ENCODE measurements at places on chromosomes 13 and 19. TPM values are rescaled to one million over a fixed set of nuclear protein-coding genes. Genes with fewer than 3 reads are reported as not detected.

The ZNF414 gene
- total RNA-seq, result 25.4 TPM

The TMPRSS9 gene
- 0.41 TPM for total RNA-seq

The ITGBL1 gene
- total RNA-seq, result 0.14 TPM

The ZNF763 gene
- total RNA-seq, result 4.8 TPM

The TRPM4 gene
- total RNA-seq, result 41.5 TPM

- no peak overlapping the region for H3K27ac ChIP-seq
- no peak overlapping the region for H3K4me3 ChIP-seq
- no peaks in the 10 kb centered on the region for H3K36me3 ChIP-seq
- no peaks in the 10 kb centered on the region for H3K4me1 ChIP-seq
- no peak for DNase-seq
These were observed 1176.5 kb downstream of the UQCRFS1 start for GRCh38 chr19:28036486-28036885.

DNA sequence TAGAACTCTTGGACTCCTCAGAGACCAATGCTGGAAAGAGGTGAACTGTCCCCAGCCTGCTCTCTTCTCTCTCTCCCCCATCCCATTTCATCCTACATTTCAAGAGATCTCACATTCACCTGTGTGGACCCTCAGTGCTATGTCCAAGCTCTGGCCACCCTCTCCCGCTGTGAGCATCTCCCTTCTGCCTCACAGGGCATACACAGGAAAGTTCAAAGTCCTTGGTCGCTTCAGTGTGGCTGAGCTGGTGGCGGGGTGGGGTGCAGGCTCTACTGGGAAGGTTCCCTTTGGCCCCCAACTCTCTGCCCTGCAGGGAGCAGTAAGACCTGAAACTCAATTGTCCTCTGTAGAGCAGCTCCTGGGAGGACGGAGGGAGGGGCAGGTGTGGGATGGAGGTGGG is 27.0 kb downstream of the SPTBN4 start:
- H3K27me3 ChIP-seq, result peaks cover 35% of the 10 kb centered on the region
- H3K36me3 ChIP-seq, result no peaks in the 10 kb centered on the region
- no peak overlapping the region for H3K4me3 ChIP-seq
- no peaks in the 10 kb centered on the region for H3K4me1 ChIP-seq
- no peak overlapping the region for H3K27ac ChIP-seq

- H3K27me3 ChIP-seq, result no peaks in the 10 kb centered on the region
- peaks cover 35% of the 10 kb centered on the region for H3K4me1 ChIP-seq
- H3K4me3 ChIP-seq, result peak overlapping the region; percentile 96
- DNase-seq, result no peak
- H3K27ac ChIP-seq, result peak overlapping the region; percentile 94
These were observed 3.0 kb downstream of the SMARCA4 start for GRCh38 chr19:10963865-10964264.

DNA sequence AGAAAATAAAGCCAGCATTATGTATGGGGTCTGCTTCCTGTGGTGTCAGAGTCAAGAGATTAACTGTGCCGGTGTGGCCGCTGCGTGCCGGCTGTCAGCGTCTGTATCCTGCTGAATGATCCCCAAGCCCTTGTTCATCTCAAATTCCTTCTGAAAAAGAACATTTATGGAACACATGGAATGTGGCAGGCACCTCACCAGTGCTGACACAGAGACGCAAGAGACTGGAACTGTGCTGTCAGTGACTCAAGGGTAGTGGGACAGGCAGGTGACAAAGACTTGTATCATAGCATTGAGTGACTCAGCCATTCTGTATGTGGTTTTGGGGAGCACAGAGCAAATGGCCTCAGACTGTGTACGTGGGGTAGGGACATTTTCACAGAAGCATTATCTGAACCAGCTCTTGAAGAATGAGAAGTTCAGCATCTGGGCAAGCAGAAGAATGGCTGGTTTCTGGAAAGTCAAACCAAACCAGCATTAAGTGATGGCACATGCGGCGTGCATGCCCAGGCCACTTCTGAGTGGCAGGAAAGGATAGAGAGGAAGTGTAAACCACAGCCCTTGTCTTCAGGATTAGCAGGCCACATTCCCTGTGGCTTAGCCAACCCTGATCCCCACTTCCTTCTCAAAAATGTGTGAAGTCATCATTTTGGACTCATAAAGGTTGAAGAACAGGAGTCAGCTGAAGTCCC is 54.0 kb upstream of the IRS2 start:
- H3K27ac ChIP-seq, result no peak overlapping the region
- DNase-seq, result no peak
- no peaks in the 10 kb centered on the region for H3K36me3 ChIP-seq
- no peak overlapping the region for H3K4me3 ChIP-seq
- H3K4me1 ChIP-seq, result peaks cover 5% of the 10 kb centered on the region

GRCh38 chr13:32752311-32752710 is 166.1 kb downstream of the PDS5B start:
- H3K4me1 ChIP-seq, result no peaks in the 10 kb centered on the region
- no peak overlapping the region for H3K4me3 ChIP-seq
- H3K36me3 ChIP-seq, result peaks cover 35% of the 10 kb centered on the region
- H3K27ac ChIP-seq, result no peak overlapping the region
- no peak for DNase-seq

- H3K27me3 ChIP-seq, result no peaks in the 10 kb centered on the region
- peaks cover 9% of the 10 kb centered on the region for H3K36me3 ChIP-seq
- H3K27ac ChIP-seq, result peak overlapping the region; percentile 39
- no peak for DNase-seq
- H3K4me3 ChIP-seq, result no peak overlapping the region
These were observed 3.8 kb upstream of the ZNF626 start for GRCh38 chr19:20664901-20665781.

GRCh38 chr19:16117594-16118033 is 5.9 kb downstream of the RAB8A start:
- peaks cover 3% of the 10 kb centered on the region for H3K4me1 ChIP-seq
- H3K27ac ChIP-seq, result peak overlapping the region; percentile 26
- no peaks in the 10 kb centered on the region for H3K27me3 ChIP-seq
- DNase-seq, result no peak

GRCh38 chr13:41767801-41768200 is 193.1 kb downstream of the VWA8 start:
- no peak overlapping the region for H3K4me3 ChIP-seq
- H3K27ac ChIP-seq, result no peak overlapping the region
- no peaks in the 10 kb centered on the region for H3K27me3 ChIP-seq
- DNase-seq, result no peak
- no peaks in the 10 kb centered on the region for H3K4me1 ChIP-seq
